ENCODE measurements at places on chromosomes 2 and 18.

DNA sequence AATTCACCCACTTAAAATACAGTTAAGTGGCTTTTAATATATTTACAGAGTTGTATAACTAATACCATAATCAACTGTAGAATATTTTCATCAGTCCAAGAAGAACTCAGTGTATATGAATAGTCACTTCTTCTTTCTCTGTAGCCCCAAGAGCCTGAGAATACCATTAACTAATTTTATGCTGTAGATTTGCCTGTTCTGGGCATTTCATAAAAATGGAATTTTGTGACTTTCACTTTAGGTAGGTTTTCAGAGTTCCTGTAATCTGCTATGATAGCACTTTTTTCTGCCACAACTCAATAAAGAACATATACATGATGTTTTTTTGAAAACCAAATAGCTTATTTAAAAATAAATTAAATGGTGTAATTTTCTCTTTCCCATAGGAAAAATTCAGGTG, 57.6 kb downstream of the CCDC102B start:
- DNase-seq, result no peak

GRCh38 chr18:56316727-56317126, 321.7 kb downstream of the TXNL1 start:
- no peak for DNase-seq

DNA sequence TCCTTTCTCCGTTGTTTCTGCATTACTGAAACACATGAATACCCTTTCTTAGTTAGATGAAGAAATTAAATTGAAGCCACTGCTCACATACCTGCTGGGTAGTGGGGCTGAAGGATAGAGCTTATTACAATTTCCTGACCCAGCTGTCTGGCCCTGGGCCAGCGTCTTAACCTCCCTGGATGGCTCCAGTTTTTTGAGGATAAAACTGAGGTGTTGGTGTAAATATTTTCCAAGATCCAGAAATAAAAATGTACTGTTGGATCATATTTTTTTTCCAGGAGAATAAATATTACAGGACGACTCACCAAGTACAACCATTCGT, 3.5 kb downstream of the RNF144A start:
- DNase-seq, result no peak

DNA sequence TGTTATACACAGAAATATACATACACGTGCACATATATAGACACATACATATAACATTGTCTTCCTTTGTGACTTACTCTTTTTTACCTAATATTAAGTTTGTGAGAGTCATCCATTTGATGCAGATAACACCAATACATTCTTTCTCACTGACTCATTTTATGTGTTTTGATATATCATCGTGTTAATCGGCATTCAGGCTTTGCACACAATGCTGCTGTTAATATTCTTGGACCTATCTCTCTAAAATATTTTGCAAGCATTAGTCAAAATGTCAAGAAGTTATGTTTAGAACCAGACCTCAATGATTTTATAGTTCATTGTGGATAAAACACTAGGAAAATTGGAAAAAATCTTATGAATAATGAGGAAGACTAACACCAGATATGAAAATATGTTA, 441.1 kb downstream of the LRATD1 start:
- no peak for DNase-seq

GRCh38 chr2:144026753-144027152, 493.2 kb downstream of the ZEB2 start:
- no peak for DNase-seq
